ENCODE measurements at places on chromosomes 1 and 21. TPM values are rescaled to one million over a fixed set of nuclear protein-coding genes. Genes with fewer than 3 reads are reported as not detected.

- no peak for DNase-seq
These were observed 157.6 kb downstream of the PGBD5 start for GRCh38 chr1:230268371-230269170.

DNA sequence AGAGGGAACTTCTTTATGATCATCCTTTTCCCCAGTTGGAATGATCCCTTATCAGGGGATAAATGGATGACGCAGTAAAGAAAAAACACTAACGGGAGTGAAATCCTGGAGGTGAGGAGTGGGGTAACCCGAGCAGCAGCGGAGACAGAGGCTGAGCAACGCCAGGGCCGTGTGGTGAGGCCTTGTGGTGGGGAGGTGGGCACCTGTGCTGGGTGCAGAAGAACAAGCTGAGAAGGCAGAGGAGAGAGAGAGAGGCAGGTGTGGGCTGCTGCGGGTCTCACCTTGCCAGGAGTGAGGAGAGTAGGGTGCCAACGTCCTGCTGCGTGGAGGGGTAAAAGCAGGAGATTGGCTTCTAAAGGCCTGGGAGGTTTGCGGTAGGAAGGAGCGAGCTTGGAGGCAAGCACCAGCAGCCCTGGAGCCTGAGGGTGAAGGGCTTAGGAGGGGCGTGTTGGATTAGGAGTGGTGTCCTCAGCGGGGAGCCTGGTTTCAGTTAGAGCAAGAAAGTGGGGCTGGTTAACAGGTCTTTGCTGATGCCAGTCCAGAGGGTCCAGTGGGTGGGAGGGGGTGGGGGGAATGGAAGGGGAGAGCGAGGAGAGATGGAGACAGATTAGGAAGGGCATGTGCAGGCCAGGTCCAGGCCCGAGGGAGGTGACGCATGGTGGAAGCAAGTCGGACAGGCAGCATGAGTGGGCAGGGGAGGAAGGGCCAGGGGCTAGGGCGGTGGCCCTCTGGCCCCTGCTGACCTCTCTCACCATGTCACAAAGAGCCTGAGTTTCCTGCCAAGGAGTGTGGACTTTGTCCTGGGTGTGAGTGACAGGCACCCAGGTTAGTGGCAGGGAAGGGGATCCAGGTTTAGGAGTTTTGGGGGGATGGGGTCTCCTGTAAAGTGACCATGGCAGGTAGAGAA is 36.7 kb upstream of the LHX4 start:
- DNase-seq = no peak

DNA sequence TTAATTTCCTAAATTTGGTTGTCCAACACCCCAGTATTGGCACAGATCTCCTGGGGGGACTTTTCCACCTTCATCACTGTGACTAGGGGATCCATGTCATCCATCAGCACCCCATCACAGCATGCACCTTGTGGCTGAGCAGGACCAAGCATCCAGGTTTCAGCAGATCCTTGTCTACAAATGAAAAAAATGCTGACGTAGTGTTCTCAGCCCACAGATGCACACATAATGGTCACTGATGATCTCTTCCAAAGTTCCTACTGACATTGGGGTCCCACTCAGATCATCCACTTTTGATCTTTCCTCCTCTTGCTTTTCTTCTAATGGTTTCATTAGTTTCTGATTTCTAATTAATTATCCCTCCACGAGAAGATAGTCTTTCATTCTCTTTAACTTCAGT is 373.1 kb downstream of the TBX15 start:
- no peak for DNase-seq

The TNFRSF14 gene
- total RNA-seq = 53.7 TPM

DNA sequence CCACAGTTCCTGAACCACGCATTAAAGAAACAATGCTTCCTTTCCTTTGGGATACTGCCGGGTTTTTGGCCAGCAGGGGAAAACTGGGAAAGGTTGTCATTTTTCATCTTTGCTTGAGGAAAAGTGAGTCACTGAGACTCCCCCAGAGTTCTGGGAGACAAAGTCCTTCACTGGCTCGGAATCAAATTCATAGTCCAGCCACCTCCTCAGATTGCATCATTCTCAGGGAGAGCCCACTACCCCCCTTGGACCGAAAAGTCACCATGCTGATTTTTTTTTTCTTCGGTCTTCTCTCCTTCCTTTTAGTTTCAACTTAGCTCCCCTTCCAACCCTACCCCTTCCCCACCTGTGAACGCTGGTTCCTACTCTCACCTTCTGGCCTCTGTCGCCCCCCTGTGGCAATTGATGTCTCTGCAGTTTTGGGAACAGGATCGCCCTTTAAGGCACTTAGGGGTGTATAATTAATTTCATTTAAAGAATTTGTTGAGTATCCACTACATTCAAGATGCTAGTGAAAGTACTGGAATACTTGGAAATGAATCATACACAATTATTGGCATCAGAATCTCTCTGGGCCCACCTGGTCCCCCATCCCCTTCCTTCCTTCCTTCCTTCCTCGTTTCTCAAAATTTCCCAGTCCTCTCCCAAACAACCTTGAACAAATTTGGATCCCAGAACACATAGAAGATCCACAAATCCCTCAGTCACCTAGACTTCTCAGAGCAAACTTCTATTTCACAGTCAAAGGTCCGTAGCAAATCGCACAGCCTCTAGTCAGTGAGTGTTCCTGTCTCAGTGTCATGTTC is 6.9 kb downstream of the ACKR1 start:
- DNase-seq = no peak

- DNase-seq = no peak
These were observed 27.3 kb upstream of the RNF19B start for GRCh38 chr1:32991819-32992488.

DNA sequence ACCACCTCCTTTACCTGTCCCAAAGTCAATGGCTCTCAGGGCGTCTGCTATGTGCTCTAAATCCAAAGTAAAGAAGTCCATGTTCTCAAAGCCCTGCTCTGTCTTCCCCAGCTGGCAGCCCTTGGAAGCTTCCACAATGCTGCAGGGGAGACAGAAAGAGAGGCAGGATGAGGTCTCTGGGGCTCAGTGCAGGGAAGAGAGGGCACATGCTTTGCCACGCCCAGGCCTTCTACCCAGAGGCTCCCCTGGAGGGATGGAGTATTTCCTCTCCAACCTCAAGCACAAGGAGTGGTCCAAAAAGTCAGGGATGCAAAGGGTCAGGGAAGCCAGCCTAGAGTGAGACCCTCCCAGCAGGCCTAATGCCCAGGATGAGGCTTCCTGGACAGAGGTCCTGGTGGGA is 10.2 kb downstream of the TRIM63 start:
- no peak for DNase-seq

GRCh38 chr1:20931930-20932436 is 144.9 kb upstream of the HP1BP3 start:
- no peak for DNase-seq

All from mesenteric fat pad (tissue), 1 donor.